ENCODE measurements at places on chromosomes 5 and 9. TPM values are rescaled to one million over a fixed set of nuclear protein-coding genes. Genes with fewer than 3 reads are reported as not detected.
A peak's percentile ranks its signal among the peaks of the same experiment; 100 is the strongest.

DNA sequence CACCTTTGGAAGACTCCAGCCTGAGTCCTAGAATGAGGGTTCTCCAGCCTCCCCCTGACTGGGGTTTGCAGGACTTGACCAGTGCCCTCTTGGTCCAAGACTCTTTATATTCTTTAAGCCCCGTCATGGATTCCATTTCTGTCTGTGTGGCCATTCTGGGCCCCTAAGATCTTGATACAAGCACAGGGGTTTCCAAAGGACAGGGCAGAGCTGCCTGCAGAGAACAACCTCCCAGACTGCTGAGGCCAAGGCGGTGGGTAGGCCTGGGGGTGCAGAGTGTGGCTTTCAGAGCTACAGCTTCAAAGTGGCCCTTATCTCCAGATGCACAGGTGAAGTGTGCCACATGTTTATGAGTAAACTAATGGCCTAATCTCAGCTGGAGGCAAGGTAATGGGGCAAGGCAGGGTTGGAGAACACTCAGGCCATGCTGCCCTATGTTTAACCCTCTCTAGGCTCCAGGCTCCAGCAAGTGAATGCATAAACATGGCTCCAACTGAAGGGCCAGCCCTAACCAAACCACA is 32.1 kb downstream of the FOXI1 start:
- H3K4me1 ChIP-seq, result no peaks in the 10 kb centered on the region
- no peaks in the 10 kb centered on the region for H3K27me3 ChIP-seq
- H3K36me3 ChIP-seq, result no peaks in the 10 kb centered on the region
- H3K27ac ChIP-seq, result no peak overlapping the region
- DNase-seq, result peak; percentile 88

- H3K27me3 ChIP-seq, result no peaks in the 10 kb centered on the region
- peaks cover 81% of the 10 kb centered on the region for H3K4me1 ChIP-seq
- no peak overlapping the region for H3K27ac ChIP-seq
Measured at GRCh38 chr9:130001190-130001589, 41.8 kb downstream of the FNBP1 start.

DNA sequence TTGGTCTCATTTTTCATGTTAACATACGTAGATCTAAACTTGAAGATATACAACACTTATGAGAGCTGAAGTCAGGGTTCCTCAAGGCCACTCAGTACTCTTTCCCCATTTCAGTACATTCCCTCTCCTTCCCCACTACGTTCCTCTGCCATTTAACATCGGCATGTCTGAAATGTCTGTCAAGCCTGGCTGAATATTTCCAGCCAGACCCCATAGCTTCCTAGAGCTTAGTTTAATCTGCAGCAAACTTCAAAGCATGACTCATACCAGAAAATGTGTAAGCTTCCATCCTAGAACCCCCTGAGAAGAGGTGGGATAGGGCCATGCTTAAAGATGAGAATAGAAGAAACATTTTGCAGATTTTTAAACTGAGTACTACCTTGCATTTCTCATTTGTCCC is 6.2 kb downstream of the GZMA start:
- peaks cover 4% of the 10 kb centered on the region for H3K27me3 ChIP-seq
- no peak overlapping the region for H3K4me3 ChIP-seq
- H3K27ac ChIP-seq, result no peak overlapping the region
- H3K36me3 ChIP-seq, result no peaks in the 10 kb centered on the region
- H3K4me1 ChIP-seq, result no peaks in the 10 kb centered on the region
- DNase-seq, result no peak

- no peaks in the 10 kb centered on the region for H3K36me3 ChIP-seq
- peaks cover 22% of the 10 kb centered on the region for H3K4me1 ChIP-seq
- no peaks in the 10 kb centered on the region for H3K27me3 ChIP-seq
- no peak for DNase-seq
- no peak overlapping the region for H3K4me3 ChIP-seq
Measured at GRCh38 chr9:6937209-6937608, 179.4 kb downstream of the KDM4C start.

The BAAT gene
- not detected for total RNA-seq

The IFNW1 gene
- not detected for total RNA-seq

- H3K27ac ChIP-seq, result no peak overlapping the region
- H3K36me3 ChIP-seq, result no peaks in the 10 kb centered on the region
- DNase-seq, result no peak
- no peaks in the 10 kb centered on the region for H3K27me3 ChIP-seq
- no peaks in the 10 kb centered on the region for H3K4me1 ChIP-seq
- no peak overlapping the region for H3K4me3 ChIP-seq
Measured at GRCh38 chr5:54279960-54280359, 30.4 kb downstream of the ARL15 start.

DNA sequence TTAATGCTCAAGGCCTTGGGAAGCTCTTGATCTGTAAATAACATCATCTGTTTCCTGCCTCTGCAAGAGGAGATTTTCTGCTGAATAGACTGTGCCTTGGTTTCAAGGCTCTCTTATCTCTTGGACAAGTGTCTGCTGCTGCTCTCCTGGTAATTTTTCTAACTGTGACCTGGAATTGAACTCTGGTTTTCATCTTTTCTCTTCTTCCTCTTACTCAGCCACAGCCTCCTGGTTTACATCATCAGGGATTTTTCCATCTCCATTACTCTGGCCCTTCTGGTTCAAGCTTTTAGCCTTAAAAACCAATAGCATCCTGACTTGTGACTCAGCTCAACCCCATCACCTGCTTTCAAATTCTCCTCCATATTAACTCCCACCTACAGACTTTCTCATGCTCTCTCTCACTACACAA is 49.6 kb upstream of the ITGA1 start:
- H3K4me3 ChIP-seq, result no peak overlapping the region
- no peak for DNase-seq
- no peaks in the 10 kb centered on the region for H3K36me3 ChIP-seq

The SLC23A1 gene
- not detected for total RNA-seq

DNA sequence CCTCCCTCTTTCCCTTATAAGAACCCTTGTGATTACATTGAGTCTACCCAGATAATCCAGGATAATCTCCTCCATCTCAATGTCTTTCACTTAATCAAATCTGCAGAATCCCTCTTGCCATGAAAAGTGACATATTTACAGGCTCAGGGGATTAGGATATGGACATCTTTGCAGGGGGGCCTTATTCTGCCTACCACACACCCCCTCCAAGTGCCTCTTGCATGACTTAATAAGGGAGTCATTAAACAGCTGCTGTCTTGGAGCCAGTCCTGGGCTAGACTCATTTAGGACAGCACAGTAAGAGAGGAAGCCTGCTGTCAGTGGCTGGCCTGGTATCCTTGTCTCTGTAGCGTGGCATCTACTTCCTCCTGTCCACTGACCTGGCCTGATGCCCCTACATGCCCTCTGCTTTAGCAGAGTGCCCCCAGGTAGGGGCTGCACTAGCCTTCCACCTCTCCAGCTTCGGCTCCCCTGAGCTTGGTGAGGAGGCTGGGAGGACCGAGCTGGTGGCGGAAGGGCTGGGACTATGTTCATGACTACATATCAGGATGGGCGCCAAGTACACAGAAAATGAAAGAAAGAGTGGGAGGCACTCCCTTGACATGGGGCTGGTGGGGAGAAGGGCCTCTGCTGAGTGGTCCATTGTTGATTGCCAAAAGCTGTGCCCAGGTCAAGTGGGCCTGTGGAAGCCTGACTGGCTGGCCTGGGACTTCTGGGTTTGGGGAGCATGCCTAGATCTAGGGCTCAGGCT is 17.2 kb downstream of the ENHO start:
- peaks cover 25% of the 10 kb centered on the region for H3K4me1 ChIP-seq
- no peaks in the 10 kb centered on the region for H3K27me3 ChIP-seq
- no peak overlapping the region for H3K27ac ChIP-seq
- DNase-seq, result no peak

DNA sequence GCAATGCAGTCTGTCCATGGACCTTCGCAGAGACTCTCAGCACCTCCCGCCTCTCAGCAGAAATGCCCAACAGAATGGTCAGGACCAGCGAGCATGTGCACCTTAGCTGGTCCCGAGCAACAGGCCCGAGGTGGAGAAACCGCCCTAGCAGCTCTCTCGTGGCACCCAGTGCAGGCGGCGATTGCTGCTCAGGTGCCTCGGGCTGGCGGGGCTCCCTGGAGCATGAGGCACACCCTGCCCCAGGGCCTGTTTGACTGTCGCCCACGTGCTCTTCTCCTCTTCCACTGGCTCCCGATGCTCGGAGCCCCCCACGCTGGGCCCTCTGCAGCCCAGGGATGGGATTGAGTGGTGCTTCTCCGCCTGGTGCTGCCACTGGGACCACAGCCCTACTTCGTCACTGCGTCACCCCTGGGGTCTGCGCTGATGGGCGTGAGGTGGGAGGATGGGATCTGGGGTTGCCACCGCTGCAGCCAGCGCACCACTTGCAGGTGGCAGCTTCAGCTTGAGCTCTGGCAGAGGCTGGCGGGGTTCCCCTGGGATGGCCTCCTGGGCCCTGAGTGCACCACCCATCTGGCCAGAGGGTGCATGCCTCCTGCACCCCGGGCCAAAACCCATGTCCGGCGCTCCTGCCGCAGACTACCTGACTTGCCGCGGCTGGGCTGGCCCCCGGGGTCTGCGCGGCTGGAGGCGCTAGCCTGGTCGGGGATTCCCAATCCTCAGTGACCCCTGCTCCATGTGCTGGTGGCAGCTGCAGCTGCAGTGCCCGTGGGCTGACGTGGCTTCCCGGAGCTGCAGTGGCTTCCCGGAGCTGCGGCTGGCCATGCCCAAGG is 244.2 kb downstream of the FOXD4L6 start:
- H3K27me3 ChIP-seq, result no peaks in the 10 kb centered on the region
- no peaks in the 10 kb centered on the region for H3K36me3 ChIP-seq
- H3K4me1 ChIP-seq, result no peaks in the 10 kb centered on the region
- no peak for DNase-seq
- no peak overlapping the region for H3K4me3 ChIP-seq
- no peak overlapping the region for H3K27ac ChIP-seq

The GABRA6 gene
- not detected for total RNA-seq

DNA sequence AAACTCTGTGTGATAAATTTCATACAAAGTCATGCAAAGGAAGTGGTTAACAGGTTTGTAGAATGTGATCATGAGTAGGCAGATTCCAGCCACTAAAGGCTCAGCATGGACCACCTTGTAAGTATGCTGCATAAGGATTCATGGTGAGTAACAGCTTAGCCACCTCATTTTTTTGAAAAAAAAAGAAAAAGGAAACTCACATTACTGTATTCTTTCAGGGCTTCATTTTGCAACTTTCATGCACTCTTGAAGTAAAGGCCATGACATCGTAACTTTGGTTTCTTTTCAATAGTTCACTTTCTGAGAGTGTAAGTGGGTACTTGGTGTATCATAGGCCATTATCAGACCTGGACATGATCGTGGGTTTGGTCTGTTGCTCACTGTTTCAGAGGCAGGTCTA is 175.1 kb downstream of the PCSK1 start:
- DNase-seq, result no peak
- peaks cover 12% of the 10 kb centered on the region for H3K4me1 ChIP-seq
- no peaks in the 10 kb centered on the region for H3K27me3 ChIP-seq
- H3K4me3 ChIP-seq, result no peak overlapping the region
- no peaks in the 10 kb centered on the region for H3K36me3 ChIP-seq
- H3K27ac ChIP-seq, result no peak overlapping the region

GRCh38 chr9:83639266-83639665 is 16.3 kb downstream of the IDNK start:
- no peaks in the 10 kb centered on the region for H3K4me1 ChIP-seq
- no peak for DNase-seq
- no peak overlapping the region for H3K27ac ChIP-seq
- H3K27me3 ChIP-seq, result no peaks in the 10 kb centered on the region
- no peak overlapping the region for H3K4me3 ChIP-seq

GRCh38 chr5:78514427-78515330 is 133.9 kb downstream of the LHFPL2 start:
- H3K27ac ChIP-seq, result no peak overlapping the region
- no peaks in the 10 kb centered on the region for H3K27me3 ChIP-seq
- no peaks in the 10 kb centered on the region for H3K36me3 ChIP-seq
- peaks cover 45% of the 10 kb centered on the region for H3K4me1 ChIP-seq
- DNase-seq, result no peak

The CARD6 gene
- total RNA-seq, result 5.4 TPM

- no peaks in the 10 kb centered on the region for H3K27me3 ChIP-seq
- no peak overlapping the region for H3K27ac ChIP-seq
- peaks cover 54% of the 10 kb centered on the region for H3K4me1 ChIP-seq
- DNase-seq, result no peak
Measured at GRCh38 chr5:61303346-61303745, 28.7 kb upstream of the ZSWIM6 start.

The DNAH5 gene
- 0.17 TPM for total RNA-seq

The FSTL4 gene
- total RNA-seq, result not detected

DNA sequence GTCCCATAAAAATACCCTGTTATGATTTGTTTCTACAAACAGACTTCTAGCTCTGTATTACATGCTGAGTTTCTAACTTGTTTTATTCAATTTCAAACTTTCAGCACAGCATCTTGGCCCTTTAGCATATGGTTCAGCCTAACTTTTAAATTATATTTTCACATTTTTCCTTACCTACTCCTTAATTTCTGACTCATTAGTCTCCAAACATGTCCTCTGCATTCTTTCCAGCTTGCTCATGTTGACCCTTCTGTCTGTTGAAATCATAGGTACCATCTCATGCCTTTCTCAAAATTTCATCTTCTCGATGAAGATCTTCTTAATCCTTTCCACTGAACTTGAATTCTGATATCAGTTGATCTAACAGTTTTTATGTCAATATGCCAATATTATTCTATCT is 200.9 kb upstream of the RIOK2 start:
- H3K27me3 ChIP-seq, result no peaks in the 10 kb centered on the region
- DNase-seq, result no peak
- no peaks in the 10 kb centered on the region for H3K4me1 ChIP-seq

DNA sequence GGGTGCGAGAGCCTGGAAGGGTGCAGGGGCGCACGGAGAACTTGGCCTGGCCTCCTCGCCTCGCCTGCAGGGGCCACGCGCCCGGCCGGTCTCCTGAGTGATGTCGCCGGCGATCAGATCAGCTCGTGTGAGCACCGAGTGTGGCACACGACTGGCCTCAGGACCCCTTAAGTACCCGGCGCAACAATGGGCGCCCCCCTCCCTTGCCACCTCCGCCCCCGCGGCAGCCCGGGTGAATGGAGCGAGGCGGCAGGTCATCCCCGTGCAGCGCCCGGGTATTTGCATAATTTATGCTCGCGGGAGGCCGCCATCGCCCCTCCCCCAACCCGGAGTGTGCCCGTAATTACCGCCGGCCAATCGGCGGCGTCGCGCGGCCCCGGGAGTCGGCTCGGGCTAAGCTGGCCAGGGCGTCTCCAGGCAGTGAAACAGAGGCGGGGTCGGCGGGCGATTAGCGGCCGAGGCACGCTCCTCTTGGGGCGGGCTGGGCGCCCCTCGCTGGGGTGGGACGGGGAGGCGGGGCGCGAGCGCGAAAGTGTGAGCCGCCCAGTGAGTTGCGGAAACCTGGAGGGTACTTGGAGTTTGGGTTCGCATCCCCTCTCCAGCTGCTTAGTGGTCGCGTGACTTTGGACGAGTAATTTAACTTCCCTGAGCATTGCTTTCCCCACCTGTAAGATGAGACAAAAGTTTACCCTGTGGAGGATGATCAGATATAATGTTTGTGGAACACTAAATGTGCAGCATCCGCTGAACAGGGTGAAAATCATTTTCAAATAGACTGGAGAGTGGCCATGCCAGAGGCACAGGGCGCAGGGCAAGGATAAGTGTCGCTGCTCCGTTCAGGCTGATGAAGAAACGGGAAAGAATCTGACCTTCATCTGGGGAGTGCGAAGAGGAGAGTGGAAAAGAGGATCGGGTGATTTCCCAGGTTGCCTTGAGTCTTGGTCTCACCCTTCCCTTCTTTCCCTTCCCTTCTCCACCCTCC is at the start of gene NEUROG1:
TSS of gene NEUROG1 (minus strand) at position 145 of the 982 bp plus-strand sequence. CDS start 274 bp downstream, outside the sequence.
- H3K4me3 ChIP-seq, result no peak within 1 kb of the TSS
- no peak for DNase-seq
- H3K4me1 ChIP-seq, result peaks cover 19% of the 10 kb centered on the region
- no peaks in the 10 kb centered on the region for H3K27me3 ChIP-seq
